ENCODE measurements at places on chromosomes 6 and 20. TPM values are rescaled to one million over a fixed set of nuclear protein-coding genes. Genes with fewer than 3 reads are reported as not detected.

CTCFL gene
- not detected for total RNA-seq

ZSWIM3 gene
- total RNA-seq = 2.4 TPM

TRDN gene
- not detected for total RNA-seq

PHACTR1 gene
- not detected for total RNA-seq

MAPK13 gene
- total RNA-seq = 80.4 TPM

MOG gene
- not detected for total RNA-seq

GPX6 gene
- not detected for total RNA-seq

DEFB113 gene
- total RNA-seq = not detected

TENT5A gene
- total RNA-seq = 3.3 TPM

MUCL3 gene
- not detected for total RNA-seq

NEURL2 gene
- 2.3 TPM for total RNA-seq

PSMB9 gene
- total RNA-seq = 1.6 TPM
